ENCODE measurements at places on chromosomes 7 and 10. TPM values are rescaled to one million over a fixed set of nuclear protein-coding genes. Genes with fewer than 3 reads are reported as not detected.

DNA sequence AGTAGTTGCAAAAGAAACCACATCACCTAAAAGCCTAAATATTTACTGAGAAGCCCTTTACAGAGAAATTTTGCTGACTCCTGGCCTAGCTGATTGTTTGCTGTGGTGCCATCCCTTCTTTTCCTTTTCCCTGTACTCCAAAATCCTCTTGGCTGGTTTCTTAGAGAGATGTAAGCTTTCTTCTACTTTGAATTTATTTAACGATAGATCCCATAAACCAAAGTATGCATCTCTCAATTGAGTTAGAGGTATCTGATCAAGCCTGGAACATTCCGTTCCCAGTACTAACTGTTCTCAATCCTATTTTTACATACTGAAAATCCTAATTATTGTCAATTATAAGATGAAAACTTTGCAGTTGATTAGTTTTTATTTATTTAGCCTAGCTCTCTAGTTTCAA, 6.3 kb downstream of the TMEM60 start:
- DNase-seq: no peak

FKBP6 gene
- not detected for total RNA-seq

DNA sequence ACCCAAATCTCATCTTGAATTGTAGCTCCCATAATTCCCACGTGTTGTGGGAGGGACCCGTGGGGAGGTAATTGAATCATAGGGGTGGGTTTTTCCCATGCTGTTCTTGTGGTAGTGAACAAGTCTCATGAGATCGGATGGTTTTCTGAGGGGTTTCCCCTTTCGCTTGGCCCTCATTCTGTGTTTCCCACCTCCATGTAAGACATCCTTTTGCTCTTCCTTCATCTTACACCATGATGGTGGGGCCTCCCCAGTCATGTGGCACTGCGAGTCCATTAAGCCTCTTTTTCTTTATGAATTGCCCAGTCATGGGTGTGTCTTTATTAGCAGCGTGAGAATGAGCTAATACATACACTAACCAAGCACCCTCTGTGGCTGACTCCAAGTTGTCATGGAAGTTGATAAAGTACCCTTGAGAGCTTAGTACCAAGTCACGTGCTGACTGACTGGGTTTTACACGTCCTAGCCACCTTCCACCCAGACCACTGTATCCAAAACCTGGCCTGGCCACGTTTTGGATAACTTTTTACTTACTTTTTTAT, 614.4 kb downstream of the SDK1 start:
- DNase-seq: no peak

GRCh38 chr10:90906596-90906995, 14.3 kb downstream of the ANKRD1 start:
- DNase-seq: no peak

DNA sequence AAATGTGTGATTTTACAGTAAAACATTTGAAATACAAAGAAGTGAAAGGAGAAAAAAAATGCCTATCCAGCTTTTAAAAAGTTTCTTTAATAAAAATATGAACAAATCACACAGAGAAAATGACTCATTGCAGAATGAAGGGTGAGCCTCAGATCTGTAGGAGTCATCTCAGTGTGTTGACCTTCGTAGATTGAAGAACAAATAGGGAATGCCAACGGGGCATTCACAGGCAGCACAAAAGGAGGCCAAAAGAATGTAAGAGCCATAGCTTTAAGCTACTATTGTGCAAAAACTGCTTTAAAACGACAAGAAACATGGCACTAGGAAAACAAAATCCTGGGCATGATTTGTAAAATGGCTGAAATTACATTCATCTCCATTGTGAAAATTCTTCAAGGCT, 782.7 kb upstream of the CELF2 start:
- no peak for DNase-seq

GRCh38 chr10:112115781-112116385, 67.7 kb downstream of the GPAM start:
- DNase-seq: peak; percentile 13

GRCh38 chr10:49290607-49291006, 8.4 kb upstream of the C10orf71 start:
- DNase-seq: no peak

DNA sequence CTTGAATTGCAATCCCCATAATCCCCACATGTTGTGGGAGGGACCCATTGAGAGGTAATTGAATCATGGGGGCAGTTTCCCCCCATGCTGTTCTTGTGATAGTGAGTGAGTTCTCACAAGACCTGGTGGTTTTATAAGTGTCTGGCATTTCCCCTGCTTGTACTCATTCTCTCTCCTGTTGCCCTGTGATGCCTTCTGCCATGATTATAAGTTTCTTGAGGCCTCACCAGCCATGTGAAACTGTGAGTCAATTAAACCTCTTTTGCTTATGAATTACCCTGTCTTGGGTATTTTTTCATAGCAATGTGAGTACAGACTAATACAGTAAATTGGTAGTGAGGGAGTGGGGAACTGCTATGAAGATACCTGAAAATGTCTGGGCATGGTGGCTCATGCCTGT, 65.0 kb downstream of the ANKRD7 start:
- no peak for DNase-seq

DNA sequence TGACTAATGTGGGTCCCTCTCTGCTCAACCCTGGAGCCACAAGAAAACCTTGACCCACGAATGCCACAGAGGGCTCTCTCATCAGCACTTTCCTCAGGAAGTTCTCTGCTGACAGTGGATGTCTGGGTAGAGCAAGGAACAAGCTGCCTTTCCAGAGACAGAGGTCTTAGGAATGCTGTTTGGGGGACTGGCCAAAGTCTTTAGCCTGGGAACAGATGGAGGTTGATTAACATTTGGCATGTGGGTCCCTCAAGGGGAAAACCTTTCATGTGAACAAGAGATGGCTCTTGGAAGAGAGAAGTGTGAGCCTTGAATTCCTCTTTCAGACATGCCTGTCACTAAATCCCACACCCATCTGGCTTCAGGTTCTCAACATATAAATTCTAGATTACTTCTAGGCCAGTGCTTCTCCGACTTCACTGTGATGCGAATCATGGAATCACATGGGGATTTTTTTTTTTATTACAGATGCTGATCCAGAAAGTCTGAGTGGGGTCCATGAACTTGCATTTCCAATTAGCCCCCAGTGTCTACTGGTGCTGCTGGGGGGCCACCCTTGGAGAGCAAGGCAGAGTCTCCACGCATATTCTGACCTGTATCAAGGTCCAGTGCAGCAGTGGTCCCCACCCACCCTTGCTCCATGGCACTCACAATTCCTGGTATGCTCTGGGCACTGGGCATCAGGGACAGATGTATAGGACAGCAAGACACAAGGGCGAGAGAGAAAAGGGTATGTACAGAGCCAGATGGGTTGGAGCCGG, 360.4 kb downstream of the CXCL12 start:
- no peak for DNase-seq

DNA sequence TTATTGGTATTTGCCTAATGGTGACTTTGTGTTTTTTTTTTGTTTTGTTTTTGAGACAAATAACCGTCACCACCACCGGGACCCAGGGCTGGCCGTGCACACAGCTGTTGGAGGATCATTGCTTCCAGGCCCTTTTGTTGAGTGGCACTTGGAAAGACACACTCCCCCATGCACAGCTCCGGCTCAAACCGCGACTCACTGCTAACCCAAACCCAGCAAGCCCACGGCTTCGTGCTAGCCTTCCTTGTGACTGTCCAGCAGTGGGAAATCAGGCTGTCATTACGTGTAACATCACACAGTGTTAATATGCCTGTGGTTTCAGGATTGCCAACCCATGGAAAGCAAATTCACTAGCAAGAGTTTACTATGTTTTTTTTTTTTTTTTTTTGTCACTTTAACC, 17.4 kb downstream of the BNIP3 start:
- no peak for DNase-seq

- DNase-seq: no peak
Measured at GRCh38 chr7:124457841-124458240, 307.8 kb downstream of the GPR37 start.

Measured in naive thymus-derived CD8-positive, alpha-beta T cell (primary cell).